Lower leg skin (tissue), 4 donors: ENCODE measurements at places on chromosomes 12 and 14. TPM values are rescaled to one million over a fixed set of nuclear protein-coding genes. Genes with fewer than 3 reads are reported as not detected.
A peak's percentile ranks its signal among the peaks of the same experiment; 100 is the strongest.

DNA sequence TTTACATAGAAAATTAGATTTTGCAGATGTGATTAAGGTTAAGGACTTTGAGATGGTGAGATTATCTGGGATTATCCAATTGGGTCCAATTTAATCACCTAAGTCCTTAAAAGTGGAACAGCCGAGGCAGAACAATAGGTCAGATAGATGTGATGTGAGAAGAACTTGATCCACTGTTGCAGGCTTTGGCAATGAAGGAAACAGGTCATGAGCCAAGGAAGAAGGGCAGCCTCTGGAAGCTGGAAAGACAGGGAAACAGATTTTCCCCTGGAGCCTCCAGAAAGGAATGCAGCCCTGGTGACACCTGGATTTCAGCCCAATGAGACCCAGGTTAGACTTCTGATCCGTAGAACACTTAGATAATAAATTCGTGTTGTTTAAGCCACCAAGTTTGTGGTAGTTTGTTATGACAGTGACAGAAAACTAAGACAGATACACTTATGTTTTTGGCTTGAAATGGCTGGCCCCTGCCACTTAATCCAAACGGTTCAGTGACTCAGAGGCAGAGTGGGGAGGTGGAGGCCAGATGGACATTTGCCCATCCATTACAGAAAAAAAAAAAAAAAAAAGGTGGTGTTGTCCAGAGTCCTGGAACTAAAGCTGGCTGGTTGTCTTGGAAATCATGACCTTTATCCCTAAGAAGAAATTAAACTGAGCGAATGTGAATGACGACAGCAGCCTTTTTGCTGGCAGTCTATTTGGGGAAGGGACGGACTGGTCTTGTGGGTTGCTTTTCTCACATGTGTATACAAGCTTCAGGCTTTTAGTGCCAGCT lies 181.9 kb upstream of the NRXN3 start:
- no peak for DNase-seq

GRCh38 chr12:24750263-24750662 lies 198.6 kb downstream of the BCAT1 start:
- no peak for DNase-seq

Gene NYNRIN
- 37.8 TPM for total RNA-seq

DNA sequence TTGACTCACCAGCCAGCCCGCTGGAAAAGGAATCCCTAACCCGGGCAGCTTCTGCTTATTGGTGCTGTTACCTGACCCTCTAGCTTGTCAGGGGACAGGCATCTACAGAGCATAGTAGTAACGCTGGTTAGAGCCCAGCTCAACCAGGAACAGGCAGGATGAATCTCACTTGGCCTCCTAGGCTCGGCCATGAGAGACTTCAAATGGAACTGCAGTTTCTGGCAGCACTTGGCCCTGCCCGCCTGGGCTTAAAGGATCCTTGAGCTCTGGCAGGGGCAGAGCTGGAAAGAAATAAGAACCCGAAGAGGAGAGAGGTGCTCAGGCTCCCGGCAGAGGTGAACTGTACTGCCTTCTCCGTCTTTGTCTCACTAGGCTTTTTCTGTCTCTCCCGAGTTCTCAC lies 2.3 kb upstream of the LHX5 start:
- no peak for DNase-seq

GRCh38 chr12:113006206-113006605 lies 27.9 kb downstream of the OAS2 start:
- no peak for DNase-seq

Gene CKB
- 236 TPM for total RNA-seq

Gene GPR135
- total RNA-seq: 1.4 TPM

DNA sequence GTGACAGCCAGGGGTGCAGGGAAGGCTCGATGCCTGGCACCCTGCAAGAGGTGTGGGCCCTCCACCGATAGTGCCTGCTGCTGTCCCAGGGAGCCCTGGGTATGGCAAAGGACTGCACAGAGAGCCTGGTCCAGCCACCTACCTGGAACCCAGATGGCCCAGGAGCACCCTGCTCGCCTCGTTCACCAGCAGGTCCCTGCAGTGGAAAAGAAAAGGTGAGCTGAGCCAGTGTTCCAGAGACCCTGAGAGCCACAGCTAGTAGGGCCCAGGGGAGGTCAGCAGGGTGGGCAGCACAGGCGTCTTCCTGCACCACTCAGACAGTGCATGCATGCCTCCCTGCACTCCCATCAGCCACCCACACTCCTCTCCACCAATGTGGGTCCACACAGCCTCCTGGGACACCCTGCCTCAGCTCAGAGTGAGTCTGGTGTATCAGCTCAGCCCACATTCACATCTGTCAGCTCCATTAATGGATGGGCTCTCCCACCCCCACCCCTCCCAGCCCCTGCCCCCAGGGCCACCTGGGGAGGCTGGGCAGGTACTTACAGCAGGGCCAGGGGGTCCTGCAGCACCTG lies 20.2 kb downstream of the TMEM106C start:
- DNase-seq: no peak

DNA sequence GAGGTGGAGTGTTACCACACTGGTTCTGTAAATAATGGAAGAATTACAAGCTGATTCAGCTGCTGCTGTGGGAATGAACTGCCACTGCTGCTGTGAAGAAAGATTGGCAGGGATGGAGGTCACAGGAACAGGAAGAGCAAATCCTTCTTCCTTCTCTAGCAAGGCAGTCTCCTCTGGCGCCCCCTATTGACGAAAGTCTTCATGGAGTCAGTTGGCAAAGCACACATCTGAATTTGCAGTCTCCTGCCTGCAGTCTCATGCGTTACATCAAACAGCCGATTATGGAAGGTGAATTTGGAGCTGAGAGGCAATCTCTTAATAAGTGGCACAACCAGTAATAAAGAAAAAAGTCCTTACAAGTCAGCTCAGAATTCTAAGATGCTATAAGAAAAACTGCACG lies 106.0 kb upstream of the TMTC1 start:
- DNase-seq: peak; percentile 18

- no peak for DNase-seq
Measured at GRCh38 chr14:96501217-96501739, 904 bp upstream of the PAPOLA start.

DNA sequence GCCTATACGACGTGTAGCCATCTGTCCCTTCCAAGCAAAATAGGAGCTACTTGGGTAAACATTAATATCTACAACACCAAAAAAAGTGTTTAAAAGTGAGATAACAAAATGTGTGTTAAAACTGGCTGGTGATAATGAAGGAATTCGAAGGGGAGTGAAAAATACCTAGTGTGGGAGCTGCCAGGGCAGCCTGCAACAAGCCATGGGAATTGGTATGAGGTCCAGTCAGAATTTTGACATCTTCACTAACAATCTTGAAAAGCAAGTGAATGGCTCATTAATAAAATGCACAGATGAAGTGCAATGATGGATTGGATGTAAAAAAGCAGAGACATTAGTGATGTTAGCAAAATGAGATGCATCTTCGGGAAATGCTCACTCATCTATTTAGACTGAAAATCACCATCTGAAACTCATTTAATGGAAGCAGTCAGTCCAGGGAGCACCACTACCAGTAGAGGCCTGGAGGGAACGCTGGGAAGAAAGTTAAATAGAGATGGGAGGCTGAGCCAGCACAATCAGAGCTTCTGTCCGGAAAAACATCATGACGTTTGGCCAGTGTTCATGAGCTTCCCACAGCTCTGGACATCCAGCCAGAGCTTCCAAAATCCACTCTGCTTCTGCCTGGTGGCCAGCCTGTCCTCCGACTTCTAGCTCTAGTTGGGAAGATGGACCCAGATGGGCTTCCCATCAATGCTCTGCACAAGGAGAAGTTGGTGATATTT lies 405.0 kb upstream of the TMTC1 start:
- DNase-seq: no peak

DNA sequence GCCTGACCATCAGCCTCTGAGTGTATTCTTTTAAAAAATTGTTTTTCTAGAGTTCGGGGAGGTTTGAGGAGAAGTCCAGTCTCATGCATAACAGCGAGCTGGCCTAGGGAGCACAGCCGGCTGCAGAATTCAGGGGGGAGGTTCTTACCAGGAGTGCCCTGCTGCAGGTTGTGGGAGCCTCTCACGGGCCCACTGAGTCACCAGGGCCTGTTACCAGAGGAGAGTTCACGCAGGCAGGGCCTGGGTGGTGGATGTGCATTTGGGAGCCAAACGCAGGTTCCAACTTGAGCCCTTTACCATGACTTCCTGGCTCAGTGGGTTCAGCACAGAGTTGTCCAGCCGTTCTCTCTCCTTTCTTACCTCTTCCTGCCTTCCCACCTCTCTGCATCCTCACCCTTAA lies 14.4 kb downstream of the CD9 start:
- no peak for DNase-seq

DNA sequence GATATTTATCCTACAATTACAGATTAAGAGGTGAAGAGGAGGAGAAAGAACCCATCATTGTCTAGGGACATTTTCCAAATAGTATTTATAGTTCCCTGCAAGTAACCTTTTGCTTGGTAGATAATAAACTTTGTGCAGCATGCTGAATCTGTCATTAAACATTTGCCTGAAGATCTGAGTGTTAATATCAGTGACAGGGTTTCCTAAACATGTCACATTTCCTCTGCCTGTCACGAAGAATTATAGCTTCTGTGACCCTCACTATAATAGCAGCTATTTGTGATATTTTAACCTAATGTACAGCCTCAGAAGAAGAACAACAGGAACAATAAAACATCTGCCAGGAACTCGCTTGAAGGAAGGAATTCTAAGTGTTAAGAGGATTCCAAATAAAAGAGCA lies 350.3 kb downstream of the GXYLT1 start:
- DNase-seq: no peak

GRCh38 chr14:52313462-52313861 lies 650 bp upstream of the PTGER2 start:
- no peak for DNase-seq
